ENCODE measurements at places on chromosomes 4 and X. TPM values are rescaled to one million over a fixed set of nuclear protein-coding genes. Genes with fewer than 3 reads are reported as not detected.

The PNMA6A gene
- 0.32 TPM for total RNA-seq

The HTRA3 gene
- 52.6 TPM for total RNA-seq

The SSX1 gene
- total RNA-seq = not detected

The FRG2 gene
- not detected for total RNA-seq

- no peak for DNase-seq
These were observed 25.7 kb downstream of the GAB3 start for GRCh38 chrX:154724993-154725756.

DNA sequence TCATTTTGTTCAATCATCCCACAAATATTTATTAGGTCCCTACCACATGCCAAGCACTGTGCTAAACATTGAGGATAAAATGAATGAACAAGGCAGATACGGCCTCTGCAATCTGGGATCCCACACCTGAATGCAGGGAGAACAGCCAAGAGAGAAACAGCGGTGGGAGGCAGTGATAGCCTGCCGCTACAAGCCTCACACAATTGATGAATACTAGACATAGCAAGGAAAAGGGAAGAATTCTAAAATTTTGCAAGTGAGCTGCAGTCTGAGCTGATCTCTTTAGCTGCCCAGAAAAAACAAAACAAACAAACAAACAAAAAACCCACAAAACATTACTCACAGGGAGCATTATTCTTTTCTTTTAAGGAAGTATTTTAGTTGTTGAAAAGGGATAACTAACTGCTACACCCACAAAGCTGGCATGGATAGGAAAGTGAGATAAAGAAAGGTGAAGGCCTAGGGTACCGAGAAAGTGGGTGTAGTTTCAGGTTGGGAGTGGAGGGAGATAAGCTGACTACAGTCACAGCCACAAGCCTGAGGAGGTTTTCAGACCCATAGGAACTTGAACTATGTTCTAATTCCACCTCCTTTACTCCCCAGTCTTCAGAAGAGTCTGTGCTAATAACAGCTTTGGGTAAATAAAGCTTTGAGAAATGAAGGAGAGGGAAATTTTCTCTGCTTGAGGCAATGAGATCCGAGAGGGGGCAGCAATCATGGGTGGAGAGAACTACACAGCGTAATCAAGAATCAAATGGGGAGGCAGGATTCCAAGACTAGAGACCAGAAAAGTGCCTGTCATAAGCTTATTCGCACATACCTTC is 85.4 kb downstream of the SH3RF1 start:
- no peak for DNase-seq

The TMSB15B gene
- total RNA-seq = 0.32 TPM

GRCh38 chr4:88285235-88285653 is 883 bp upstream of the PPM1K start:
- DNase-seq = no peak

The ACOX3 gene
- total RNA-seq = 74.5 TPM

DNA sequence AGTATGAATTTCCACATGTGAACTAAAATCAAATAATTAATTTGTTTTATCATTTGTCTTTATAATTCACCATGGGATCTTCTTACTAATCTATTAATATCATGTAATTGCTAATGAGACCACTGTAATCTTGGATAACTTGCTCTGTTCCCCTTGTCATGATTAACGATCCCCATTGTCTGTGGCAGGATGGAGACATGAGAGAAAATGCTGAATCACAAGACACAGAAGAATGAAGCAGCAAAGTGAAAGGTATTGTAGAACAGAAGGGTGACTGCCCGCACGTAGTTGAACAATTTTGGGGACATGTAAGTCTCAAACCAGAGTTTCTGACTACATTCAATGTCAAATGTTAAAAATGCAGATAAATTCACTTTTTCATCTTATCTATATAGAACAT is 135.2 kb downstream of the EPHA5 start:
- no peak for DNase-seq

The FRYL gene
- 40.6 TPM for total RNA-seq

DNA sequence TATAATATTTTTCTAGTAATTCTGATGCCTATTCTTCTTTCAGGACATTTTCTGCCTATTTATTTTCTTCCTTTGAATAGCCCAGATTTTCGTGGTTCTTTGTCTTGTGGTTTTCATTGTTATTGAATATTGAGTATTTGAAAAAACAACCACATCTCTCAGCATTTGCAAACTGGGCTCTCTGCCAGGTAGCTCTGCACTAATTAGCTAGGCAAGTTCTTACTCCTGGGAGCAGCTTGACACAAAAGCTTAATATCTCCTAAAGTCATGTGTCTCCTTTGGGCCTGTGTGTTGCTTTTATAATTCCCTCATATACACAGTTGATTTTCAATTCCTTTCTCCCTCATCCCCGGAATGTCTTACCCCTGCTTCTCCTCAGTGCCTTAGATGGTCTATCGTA is 413.5 kb upstream of the GRIA3 start:
- no peak for DNase-seq

The CT45A5 gene
- not detected for total RNA-seq

- no peak for DNase-seq
These were observed 106.3 kb upstream of the TEX13D start for GRCh38 chrX:124226129-124226528.

The GPC4 gene
- total RNA-seq = 12.0 TPM

GRCh38 chrX:17597836-17598439 is 139.4 kb upstream of the SCML1 start:
- DNase-seq = no peak

GRCh38 chrX:20418379-20419150 is 151.9 kb upstream of the RPS6KA3 start:
- DNase-seq = no peak

- DNase-seq = no peak
These were observed 252.6 kb downstream of the ANKRD50 start for GRCh38 chr4:124459941-124460310.

The SPARCL1 gene
- total RNA-seq = 830 TPM

The SHISA3 gene
- total RNA-seq = 23.6 TPM

GRCh38 chrX:20231598-20231997 is 35.1 kb downstream of the RPS6KA3 start:
- no peak for DNase-seq

GRCh38 chr4:152944666-152945320 is 8.7 kb downstream of the FHDC1 start:
- no peak for DNase-seq

- no peak for DNase-seq
These were observed 21.3 kb upstream of the SFRP2 start for GRCh38 chr4:153809916-153810810.

DNA sequence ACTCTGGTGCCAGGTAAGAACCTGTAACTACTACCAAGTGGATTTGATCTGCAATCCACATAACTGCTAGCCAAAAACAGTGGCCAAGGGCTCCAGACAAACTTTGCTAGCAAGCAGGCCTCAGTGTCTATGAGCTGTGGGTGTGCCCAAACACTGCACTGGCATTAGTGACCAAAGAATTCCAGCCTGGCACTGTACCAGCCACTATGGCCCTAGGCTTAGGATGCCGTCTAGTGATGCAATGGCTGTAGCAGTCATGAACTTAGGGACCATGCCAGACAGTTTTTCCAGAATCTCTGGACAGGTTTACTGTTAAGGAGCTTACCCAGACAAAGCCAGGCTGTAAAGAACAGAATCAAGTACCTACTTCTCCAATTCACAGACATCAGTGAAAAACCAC is 33.7 kb upstream of the PRR27 start:
- DNase-seq = no peak

DNA sequence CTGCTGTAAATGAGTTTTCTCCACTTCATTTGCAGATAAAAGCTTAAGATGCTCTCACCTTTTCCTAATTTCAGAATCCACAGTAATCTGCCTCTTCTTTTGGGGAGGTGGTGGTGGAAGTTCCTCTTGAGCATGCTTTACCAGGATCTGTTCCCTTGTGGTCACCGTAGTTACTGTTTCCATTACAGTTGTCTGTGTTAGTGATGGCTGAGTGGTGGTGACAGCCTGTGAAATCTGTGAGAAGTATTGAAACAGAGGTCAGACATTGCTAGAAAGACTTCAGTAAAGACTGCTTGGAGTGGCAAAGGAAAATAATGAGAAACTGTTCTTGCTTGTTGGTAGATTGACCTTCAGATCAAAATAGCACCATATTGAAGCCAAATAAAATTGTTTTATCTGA is 666.2 kb downstream of the DMD start:
- DNase-seq = no peak

The MAGEA4 gene
- total RNA-seq = not detected

- peak; percentile 64 for DNase-seq
These were observed at the start of gene SEC24B for GRCh38 chr4:109433205-109434006. Gene SEC24B, plus strand, starts transcription at chr4:109433815. Its CDS starts 55 bp downstream, at chr4:109433870.

DNA sequence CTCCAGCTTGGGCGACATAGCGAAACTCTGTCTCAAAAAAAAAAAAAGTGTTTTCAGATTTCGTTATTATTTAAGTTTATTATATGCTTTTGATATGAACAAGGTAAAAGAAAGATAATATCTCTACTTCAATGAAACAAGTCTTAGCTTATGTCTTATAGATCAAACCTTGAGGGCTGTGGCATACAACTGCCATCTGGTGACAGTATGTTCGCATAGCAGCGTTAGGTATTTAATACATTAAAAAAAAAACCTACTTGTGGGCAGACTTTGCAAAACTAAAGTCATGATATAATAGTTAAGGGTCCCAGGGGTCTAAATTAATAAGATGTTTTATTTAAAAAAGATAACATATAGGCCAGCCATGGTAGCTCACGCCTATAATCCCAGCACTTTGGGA is 161.2 kb upstream of the AMOT start:
- DNase-seq = no peak

GRCh38 chrX:34790026-34790425 is 132.9 kb upstream of the TMEM47 start:
- DNase-seq = no peak

DNA sequence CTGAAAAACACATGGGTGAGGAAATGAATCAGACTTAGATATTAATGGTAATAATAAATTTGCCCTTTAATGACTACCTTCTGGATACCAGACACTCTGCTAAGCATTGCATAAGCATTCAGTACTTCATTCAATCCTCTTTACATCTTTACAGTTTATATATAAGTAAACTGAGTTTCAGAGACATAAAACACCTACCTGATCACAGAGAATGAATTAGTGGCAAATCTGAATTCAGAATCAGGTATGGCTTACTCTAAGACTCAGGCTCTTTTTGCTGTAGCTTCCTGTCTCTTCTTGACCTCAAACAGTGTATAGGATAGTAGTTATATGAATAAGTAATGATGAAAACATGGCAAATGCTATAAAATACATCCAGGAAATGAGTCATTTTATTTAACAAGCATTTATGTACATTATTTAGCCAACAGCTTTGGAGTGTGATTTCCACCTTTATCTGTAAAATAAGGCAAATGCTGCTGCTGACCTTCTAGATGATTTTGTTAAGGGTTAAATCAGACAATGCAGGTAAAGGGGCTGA is 83.9 kb downstream of the VEGFC start:
- DNase-seq = no peak

DNA sequence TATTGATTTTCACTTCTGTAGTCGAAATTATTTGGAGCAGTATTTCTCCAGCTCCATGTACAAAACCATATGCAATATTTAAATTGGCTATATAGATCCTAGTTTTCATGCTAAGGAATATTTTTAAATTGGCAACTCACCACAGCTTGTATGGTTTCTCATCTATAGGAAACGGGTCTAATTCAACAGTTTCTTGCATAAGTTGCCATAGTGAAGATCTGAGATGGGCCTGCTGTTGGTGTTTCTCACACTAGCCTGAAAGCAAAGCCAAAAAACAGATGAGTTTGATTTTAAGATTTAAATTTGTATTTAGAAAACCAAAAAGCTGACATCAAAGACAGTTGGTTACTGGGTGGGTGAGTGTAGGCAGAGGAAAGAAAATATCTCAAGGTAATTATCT is 5.5 kb downstream of the MAPK10 start:
- no peak for DNase-seq

The GABRG1 gene
- under 0.01 TPM for total RNA-seq

The TAPT1 gene
- 10.7 TPM for total RNA-seq

GRCh38 chrX:124940531-124940930 is 379.1 kb upstream of the TEX13C start:
- DNase-seq = no peak

The USP51 gene
- total RNA-seq = 9.0 TPM

The CSAG2 gene
- not detected for total RNA-seq

- no peak for DNase-seq
These were observed 9.8 kb upstream of the ANXA5 start for GRCh38 chr4:121706595-121707021.

The UCP1 gene
- not detected for total RNA-seq

GRCh38 chr4:160020804-160021203 is 917.9 kb downstream of the RAPGEF2 start:
- no peak for DNase-seq

- no peak for DNase-seq
These were observed 34.8 kb downstream of the KLHL5 start for GRCh38 chr4:39096847-39097246.

The CT47B1 gene
- not detected for total RNA-seq

DNA sequence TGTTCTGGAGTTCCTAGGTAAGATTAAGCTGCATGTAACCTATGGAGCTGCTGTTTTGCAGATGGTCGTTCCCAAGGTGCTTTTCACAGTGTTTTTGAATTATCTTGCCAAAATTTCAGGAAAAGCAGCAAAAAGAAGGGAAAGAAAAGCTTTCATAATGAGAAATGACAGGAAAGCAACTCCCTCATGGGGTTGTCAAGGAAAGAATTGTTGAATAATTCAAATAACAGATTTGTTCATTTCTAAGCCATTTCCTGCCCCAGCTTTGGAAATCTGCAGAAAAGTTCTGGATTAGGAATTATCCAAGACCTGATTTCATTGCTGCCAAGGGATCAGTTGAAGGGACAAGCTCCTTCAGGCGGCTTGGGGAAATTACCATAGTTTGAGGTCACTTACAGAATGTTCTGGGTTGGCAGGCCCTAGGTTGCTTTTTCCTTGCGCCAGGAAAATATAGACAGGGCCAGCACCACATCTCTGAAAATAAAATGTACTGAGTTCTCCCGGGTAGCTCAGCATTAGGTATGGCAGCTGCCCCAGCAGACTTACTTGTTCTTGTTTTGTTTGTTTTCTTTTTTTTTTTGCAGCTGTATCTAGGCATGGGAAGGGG is 354.7 kb downstream of the STIM2 start:
- DNase-seq = peak; percentile 68

GRCh38 chr4:141229408-141230101 is 8.9 kb downstream of the ZNF330 start:
- no peak for DNase-seq

The FGFR3 gene
- total RNA-seq = 3.7 TPM

DNA sequence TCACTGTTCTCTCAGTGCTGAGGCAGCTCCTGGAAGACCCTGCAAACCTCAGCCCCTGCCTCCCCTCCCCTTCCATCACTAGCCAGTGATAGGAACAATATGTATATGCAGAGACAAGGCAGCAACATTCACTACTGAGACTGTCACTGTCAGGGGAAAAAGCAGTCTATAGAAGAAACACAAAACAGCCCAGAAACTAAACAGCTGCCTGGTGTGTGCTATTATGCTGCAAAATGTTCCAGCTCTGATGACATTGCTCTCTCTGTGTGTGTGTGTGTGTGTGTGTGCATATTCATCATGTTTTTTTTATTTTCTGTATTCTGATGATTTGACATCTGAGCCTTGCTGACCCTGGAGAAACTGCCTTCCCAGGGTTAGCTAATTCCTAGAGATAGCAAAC is 147.2 kb downstream of the SPATA18 start:
- DNase-seq = no peak

All from ascending aorta (tissue), 2 donors.